ENCODE measurements at places on chromosomes 11 and 22. TPM values are rescaled to one million over a fixed set of nuclear protein-coding genes. Genes with fewer than 3 reads are reported as not detected.

DNA sequence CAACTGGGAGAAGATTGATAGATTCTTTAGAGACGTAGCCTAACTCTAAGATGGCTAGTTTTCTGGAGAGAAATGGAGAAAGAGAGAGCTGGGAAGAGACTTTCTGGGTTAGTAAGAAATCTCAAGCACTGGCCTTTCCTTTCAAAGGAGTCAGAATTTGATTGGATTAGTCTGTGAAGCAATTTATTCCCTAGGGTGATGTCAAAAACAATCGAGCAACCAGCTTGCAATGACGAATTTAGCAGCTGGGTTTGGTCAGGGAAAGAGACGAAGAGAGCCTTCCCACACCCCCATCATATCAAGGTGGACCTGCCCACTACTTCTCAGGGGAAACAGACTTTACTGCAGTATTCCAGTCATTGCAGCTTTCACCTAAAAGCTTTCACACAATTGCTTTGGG lies 10.8 kb downstream of the KRTAP5-6 start:
- peak; percentile 43 for DNase-seq

DNA sequence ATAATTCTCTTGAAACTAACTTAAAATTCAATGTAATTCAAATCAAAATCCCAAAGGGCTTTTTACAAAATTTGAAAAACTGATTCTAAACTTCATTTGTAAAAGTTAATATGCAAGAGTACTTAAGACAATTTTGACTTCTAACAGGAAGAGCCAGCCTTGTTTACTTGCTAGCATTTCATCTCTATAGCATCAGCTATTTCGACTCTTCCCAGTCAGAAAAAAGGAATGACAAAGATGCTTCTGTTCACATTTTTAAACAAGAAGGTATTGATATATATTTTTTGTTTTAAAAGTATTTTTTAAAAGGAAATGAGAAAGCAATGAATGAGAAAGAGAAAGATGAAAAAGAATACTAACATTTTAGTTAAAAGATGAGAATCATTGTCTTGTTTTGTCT lies 16.4 kb downstream of the SLN start:
- no peak for DNase-seq

DNA sequence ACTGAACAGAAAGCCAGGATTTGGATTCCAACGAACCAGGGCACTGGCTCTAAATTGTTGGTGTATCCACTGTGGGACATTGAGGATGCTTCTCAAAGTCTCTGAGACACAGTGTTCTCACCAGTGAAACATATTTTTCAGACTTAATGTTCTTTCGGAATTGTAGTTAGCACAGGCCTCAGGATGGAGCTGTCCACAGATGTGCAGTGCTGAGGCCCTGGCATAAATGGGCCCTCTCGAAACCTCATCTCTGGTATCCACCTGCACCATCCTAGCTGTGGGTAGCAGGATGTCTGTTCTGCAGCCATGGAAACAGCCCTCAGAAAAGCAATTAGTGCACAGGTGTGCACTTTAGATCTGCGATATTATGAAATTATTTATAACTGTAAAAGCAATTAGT lies 656.8 kb downstream of the TBC1D22A start:
- DNase-seq = no peak

GRCh38 chr11:74256378-74257133 lies 54.9 kb downstream of the P4HA3 start:
- DNase-seq = no peak

DNA sequence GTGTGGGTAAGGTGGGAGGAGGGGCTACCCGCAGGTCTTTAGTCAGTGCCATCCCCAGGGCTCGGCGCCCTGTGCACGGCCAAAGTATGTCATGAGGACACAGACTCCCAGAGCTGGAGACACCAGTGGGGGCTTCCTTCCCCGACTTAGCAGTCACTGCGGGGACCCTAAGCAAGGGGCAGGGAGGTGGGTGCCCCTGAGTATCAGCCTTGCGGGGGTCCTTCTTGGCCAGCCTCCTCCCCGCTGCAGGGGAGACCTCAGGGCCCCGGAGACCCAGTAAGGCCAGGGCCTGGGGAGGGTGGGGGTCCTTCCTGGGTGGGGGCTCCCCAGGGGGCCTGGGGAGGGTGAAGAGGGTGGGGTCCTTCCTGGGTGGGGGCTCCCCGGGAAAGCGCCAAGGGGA lies 673.8 kb downstream of the BRD1 start:
- no peak for DNase-seq

DNA sequence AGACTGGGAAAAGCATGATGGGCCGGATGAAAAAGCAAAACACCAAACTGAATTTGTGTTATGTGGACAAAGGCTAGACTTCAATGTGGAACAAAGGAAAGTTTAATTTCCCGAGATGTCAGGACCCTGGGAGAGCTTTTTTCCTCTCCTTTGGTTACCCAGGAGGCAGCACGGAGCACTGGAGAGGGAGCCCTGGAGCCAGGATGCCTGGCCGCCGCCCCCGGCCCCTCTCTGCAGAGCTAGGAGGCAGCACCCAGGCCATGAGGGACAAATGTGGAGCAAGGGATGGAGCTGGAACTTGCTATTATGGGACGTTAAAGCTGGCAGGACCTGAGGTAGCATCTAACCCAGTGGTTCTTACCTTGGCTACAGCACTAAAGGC lies 108.9 kb downstream of the MORC2 start:
- no peak for DNase-seq

DNA sequence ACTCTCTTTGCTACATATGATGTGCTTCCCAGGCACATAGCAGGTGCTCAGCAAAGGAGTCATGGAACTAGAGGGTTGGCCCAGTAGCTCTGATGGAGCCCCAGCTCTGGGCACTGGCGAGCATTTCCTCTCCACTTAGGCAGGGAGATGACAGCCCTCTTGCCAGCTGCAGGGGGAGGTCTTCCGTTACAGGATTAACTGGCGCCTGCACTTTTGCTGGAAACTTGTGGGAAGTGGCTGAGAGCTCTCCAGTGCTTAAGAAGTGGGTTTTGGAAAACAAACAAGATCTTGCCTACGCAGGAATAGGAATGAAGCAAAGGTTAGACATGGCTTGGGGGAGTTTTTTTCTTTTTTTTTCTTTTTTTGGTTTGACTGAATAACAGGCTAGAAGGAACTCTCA lies 75.5 kb downstream of the MICAL2 start:
- peak; percentile 74 for DNase-seq

GRCh38 chr22:43435851-43436811 lies 24.3 kb downstream of the MPPED1 start:
- DNase-seq = no peak

DNA sequence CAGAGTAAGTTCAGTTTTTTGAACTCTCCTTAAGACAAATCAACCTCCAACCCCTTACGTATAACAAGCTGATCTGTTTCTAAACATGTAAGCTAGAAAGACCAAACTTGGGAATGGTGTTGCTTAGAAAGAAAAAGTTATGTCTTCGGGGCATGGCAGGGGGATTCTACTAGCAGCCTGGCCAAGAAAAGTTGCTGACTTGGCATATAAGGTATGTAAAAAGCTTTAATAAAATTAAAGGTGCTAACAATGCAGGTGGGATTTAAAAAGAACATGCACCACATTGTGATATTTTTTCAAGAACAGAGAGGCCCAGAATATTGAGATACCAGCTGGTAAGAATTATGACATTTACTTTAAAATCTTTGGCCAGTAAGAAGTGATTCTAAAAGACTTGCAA lies 411.4 kb upstream of the CCDC90B start:
- DNase-seq = no peak

DNA sequence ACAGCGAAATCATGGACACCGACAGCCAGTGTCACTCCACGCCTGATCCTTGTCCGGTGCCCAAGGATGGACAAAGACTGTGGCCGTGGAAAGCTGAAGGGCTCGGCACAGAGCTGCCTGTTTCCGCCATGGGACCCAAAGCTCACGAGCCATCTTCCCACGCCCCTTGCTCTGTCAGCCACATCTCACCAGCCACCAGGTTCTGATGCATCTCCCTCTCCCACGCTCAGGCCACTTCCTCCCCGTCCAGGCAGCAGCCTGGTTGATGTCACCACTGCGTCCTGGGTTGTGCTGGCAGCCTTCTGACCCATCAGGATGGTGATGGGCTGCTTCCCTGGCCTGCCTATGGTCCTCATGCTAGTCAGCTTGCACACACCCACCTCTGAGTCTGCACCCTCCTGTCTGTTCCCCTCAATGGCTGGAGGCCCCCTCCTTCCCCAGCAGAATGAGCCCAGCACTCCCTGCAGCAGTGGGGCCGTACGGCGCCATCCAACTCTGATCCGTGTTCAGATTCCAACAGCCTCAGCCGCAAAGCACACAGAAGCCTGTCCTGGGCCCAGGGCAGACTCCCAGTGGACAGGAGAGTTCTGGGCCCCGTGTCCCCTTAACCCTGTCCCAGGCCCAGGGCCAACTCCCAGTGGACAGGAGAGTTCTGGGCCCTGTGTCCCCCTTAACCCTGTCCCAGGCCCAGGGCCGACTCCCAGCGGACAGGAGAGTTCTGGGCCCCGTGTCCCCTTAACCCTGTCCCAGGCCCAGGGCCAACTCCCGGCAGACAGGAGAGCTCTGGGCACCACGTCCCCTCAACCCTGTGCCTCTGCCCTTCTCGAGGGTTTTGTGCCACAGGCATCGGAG lies 259.5 kb downstream of the BRD1 start:
- DNase-seq = no peak

- DNase-seq = no peak
These were observed 110.9 kb upstream of the GRK3 start for GRCh38 chr22:25453557-25453956.

DNA sequence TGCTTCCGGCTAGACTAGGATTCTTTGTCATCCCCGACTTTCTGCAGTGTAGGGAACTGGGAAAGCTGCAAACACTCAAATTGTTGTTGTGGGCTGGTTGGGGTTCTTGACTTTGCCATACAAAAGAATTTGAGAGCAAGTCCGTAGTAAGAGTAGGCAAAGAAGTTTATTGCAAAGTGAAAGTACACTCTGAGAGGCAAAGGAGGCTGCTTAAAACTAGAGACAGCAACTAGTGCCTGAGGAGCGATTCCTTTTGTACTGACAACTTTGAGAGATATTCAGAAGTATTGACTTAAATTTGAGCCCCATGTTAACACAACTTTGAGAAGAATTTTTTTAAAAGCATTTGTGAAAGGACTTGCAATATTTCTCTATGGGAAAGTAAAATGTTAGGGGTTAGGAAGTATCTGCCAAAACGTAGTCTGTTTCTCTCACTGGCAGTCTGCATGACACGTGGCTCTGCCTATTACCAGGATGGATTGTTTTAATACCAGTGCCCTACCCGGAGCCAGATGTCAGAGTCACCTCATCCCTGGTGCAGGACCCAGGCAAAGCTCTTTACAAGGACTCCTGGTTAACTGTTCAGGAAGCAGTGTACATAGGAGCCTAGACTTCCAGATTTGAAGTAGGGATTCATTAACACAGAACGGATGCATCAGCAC lies 85.0 kb upstream of the CLPB start:
- DNase-seq = no peak

TCN1 gene
- not detected for total RNA-seq

XKR3 gene
- total RNA-seq = 0.17 TPM

RAG1 gene
- total RNA-seq = 0.07 TPM

EI24 gene
- 161 TPM for total RNA-seq

RAG2 gene
- total RNA-seq = not detected

C1QTNF6 gene
- 8.6 TPM for total RNA-seq

Data from A673 (cell line).